Diencephalon (tissue), 1 donor: ENCODE measurements at places on chromosomes 7 and 10. TPM values are rescaled to one million over a fixed set of nuclear protein-coding genes. Genes with fewer than 3 reads are reported as not detected.

The PTF1A gene
- not detected for total RNA-seq

The UFSP1 gene
- 3.7 TPM for total RNA-seq

The FGFR2 gene
- total RNA-seq, result 28.4 TPM

The MACROH2A2 gene
- 45.7 TPM for total RNA-seq

The LEP gene
- not detected for total RNA-seq

The GDF2 gene
- total RNA-seq, result 0.23 TPM

The CYP26C1 gene
- 0.23 TPM for total RNA-seq

The PLPP4 gene
- 29.1 TPM for total RNA-seq
